Naive thymus-derived CD4-positive, alpha-beta T cell (primary cell): ENCODE measurements at places on chromosomes 1 and 21. TPM values are rescaled to one million over a fixed set of nuclear protein-coding genes. Genes with fewer than 3 reads are reported as not detected.

The ARHGEF19 gene
- 9.0 TPM for polyA plus RNA-seq

The EPHA10 gene
- not detected for polyA plus RNA-seq

GRCh38 chr1:220809704-220810103 is 23.0 kb downstream of the MTARC1 start:
- DNase-seq: no peak

The KRTAP23-1 gene
- not detected for polyA plus RNA-seq

The SEMA6C gene
- polyA plus RNA-seq: 0.56 TPM

- DNase-seq: peak; percentile 66
Measured at GRCh38 chr1:27341525-27342252, at the start of gene SYTL1. TSS of gene SYTL1 (plus strand) at chr1:27342022. CDS start at chr1:27345335, 3,313 bp downstream.

DNA sequence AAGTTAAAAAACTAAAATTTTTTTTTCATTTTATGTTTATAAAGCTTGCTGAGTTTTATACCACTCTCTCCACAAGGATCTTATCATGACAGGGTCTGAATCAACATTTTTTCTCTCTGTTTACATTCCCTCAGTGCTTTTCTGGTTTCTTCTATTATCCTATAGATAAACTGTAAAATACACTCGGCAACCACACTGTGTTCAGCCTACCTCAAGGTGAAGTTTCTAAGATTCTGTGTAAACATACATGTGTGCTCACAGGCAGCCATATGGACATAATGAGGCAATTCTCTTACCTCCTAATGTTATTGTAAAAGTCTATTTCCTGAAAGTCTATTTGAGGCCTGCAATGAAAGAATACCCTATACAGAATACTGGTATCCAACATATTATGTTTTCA is 114.6 kb downstream of the NTPCR start:
- DNase-seq: no peak

- DNase-seq: no peak
Measured at GRCh38 chr1:100816049-100816448, 78.6 kb downstream of the EXTL2 start.

The GNL2 gene
- 41.7 TPM for polyA plus RNA-seq

DNA sequence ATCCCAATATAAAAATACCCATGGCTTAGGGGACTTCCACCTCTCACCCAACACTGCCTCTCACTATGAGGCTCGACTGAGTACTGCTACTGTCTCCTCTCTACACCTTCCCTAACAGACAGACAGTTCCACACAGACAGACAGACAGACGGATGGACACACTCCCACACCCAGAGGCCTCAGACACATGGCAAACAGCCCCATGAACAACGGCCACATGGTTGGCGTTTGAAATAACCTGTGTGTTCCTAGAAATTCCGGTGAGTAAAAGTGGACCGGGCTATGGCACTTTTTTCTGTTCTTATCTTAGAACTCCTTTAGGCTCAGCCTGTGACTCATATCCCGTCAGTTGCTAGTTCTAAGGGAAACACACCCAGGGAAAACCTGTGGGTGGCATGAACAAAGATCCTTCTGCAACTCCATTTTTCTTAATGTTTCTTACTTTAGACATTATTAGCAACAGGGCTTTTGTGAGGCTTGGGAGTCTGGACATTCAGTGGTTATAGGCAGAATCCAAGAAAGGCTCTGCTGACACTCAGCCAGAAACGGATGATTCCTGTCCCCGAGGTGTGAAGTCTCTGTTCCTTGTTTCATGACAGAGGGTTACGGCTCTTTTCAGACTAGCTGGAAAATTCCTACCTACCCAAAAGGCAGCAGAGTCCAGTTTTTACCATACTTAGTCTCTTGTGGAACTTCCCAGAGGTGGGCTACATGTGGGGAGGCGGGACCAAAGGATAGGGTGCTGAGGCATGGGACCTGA is 90.5 kb upstream of the TLR5 start:
- no peak for DNase-seq
